ENCODE measurements at places on chromosomes 6 and 20.

- DNase-seq, result no peak
These were observed 3.0 kb upstream of the CCN2 start for GRCh38 chr6:131954059-131954774.

GRCh38 chr6:75108333-75108974 lies 97.4 kb downstream of the COL12A1 start:
- DNase-seq, result no peak

DNA sequence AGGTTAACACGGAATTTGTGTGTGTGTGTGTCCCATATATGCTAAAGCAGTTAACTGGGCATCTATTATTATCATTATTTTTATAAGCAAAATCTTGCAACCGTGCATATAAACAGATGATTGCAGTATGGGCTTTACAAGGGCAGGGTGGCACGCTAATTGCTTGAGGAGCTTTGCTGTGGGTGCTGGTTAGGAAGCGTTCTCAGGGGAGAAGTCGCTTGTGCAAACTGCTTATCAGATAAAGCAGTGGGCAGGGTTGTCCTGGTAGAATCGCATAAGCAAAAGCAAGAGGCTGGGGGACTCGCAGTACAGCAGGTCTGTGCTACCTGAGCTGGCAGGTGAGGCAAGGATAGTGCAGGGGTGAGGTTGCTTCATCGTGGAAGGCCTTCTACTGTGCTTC lies 9.7 kb upstream of the CCN6 start:
- DNase-seq, result no peak

DNA sequence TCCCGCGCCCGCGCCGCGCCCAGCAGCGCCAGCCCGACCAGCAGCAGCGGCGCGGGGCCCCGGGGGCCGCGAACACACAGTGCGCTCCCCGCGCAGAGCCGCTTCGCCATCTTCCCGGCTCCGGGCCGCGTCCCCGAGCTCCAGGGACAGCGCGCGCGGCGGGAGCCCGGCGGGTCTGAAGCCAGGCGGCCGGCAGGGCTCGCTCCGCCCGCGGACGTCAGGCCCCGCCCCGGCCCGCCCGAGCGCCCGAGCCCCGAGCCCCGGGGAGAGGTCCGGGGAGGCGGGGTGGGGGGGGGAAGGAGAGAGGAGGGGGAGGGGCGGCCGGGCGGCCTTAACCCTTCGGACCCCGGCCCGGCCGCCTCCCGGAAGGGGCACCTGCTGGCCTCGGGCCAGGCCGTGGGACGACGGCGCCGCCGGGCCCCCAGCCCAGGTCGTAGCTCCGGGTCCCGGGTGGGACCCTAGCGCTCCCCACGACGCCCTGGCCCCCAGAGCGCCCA lies at the start of gene LAMA5:
TSS of gene LAMA5 (minus strand) at position 177 of the 497 bp plus-strand sequence. CDS start at position 110, 67 bp downstream.
- DNase-seq, result peak; percentile 30

DNA sequence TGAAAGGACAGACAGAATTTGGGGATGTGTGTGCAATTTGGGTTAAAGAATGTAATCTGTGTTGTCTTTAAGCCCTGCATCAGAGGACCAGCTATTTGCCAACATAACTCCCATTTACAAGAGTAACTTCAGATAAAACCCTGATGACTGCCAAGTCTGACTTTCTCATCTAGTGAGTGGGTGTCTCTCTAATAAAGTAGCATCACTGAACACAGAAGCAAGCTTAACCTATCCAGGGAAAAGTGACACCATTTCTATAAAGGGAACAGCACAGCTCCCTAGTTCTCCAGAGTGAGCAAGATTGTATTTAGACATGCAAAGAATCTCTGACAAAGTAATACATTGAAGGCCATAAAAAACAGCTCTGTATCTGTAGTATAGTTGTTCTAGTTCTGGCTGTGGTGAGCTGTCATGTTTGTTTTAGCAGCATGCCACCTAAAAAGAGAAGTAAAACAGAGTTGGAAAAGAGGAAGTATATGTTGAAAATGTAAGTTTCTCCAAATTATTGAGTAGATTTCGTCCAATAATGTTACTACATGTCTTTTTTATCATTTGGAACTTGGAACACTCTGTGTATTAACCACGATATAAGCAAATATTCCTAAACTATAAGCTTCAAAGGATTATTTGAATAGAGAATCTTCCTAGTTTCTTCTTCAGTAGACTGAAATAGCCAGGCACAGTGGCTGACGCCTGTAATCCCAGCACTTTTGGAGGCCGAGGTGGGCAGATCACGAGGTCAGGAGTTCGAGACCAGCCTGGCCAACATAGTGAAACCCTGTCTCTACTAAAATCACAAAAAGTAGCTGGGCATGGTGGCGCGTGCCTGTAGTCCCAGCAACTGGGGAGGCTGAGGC lies 8.8 kb upstream of the PIM1 start:
- DNase-seq, result no peak

DNA sequence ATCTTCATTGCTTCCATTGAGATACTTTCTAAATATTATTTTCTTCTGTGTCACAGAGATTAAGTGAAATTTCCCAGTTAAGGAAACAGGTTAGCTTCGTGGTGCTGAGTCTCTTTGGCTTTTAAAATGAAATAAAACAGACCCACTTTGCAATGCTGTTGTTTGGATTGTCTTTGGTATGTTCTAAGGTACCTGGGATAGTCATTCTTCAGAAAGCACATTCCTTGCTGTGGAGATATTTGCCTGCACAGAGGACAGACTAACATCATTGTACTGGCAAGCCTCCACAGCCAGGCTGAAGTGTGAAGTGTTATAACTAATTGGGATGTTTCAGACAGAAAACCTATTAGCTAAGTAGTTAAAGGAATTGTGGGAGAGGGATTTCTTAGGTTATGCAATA lies 148.8 kb upstream of the EPHA7 start:
- no peak for DNase-seq
